ENCODE measurements at places on chromosomes 1 and 21.

GRCh38 chr21:18725653-18726052, 322.1 kb upstream of the TMPRSS15 start:
- DNase-seq: no peak

- DNase-seq: no peak
These were observed 53.0 kb upstream of the ADORA3 start for GRCh38 chr1:111556325-111557037.

GRCh38 chr21:28509031-28509430, 483.6 kb downstream of the LTN1 start:
- no peak for DNase-seq

GRCh38 chr1:214029796-214030195, 42.0 kb downstream of the PROX1 start:
- no peak for DNase-seq

DNA sequence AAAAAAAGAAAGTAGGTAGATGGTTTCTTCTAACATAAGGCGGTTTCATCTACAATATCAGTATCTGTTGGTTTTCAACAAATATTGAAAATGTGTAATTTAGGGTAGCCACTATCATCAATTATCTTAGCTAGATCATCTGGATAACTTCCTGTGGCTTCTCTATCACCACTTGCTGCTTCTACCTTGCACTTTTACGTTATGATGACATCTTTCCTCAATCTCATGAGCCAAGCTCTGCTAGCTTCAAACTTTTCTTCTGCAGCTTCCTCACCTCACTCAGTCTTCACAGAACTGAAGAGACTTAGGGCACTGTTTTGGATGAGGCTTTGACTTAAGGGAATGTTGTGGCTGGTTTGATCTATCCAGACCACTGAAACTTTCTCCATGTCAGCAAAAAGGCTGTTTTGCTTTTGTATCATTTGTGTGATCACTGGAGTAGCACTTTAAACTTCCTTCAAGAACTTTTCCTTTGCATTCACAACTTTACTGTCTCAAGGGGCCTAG, 144.9 kb upstream of the HP1BP3 start:
- DNase-seq: no peak

- DNase-seq: peak; percentile 29
These were observed 10.7 kb downstream of the KCNA10 start for GRCh38 chr1:110508028-110508940.

GRCh38 chr1:99516141-99516540, 129.8 kb upstream of the PALMD start:
- DNase-seq: no peak

DNA sequence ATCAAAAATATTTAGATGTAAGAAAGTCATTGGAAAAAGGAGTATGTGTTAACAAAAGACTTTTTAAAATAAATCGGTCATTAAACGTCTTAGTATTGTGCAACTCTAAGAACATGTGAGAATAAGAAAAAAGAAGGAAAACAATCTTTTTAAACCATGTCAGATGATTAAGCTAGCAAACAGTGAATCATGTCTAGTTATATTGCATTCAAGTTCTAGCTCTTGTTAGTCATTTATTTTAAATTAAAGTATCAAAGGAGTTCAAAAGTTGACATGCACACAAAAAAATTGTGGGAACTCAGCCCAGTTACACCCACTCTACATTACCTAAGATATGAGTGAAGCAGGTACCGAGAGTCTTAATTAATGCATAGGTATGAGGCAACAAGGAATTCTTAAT, 9.8 kb downstream of the FRRS1 start:
- no peak for DNase-seq

GRCh38 chr1:173206816-173207568, at the start of gene TNFSF4:
TNFSF4 (minus strand) TSS chr1:173207331; CDS start chr1:173207176, 155 bp downstream.
- no peak for DNase-seq

DNA sequence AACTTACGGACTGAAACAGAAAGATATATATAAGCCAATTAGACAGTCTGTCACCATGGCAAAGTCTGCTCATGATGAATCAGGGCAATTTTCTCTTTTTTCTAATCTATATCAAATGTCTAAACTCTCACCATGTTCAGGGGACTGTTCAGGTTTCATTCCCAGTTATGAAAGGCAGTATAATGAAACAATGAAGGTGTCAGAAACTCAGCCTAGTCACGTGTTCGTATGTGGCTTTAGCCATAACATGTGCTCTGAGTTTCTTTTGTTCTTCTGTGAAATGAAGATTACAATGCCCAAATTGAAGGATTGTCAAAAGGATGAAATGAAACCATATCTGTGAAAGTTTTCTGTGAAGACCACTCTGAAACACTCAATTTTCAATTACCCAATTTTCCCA, 392.9 kb downstream of the DSCAM start:
- DNase-seq: no peak

- DNase-seq: no peak
These were observed 235.6 kb downstream of the NPHP4 start for GRCh38 chr1:5756434-5757186.

DNA sequence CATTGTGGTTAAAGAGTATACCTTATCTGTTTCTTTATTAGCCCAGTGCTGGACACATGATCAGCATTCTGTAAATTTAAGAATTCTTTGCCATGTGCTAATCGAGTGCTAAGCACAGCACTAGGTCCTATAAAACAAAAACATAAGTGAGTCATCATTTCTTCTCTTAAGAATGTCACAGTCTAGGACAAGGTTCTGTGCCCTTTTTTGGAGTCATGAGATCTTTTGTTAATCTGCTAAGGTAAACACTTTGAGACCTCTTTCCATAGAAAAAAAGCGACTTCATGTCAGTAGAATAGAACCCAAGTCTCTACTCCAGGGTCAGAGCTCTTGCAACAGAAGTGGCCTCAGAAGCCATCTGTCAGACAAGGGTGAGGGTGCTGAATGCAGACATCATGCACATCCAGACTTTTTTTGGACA, 70.0 kb upstream of the NFIA start:
- DNase-seq: no peak

- DNase-seq: no peak
These were observed 30.4 kb upstream of the CNTN2 start for GRCh38 chr1:205012391-205013140.

DNA sequence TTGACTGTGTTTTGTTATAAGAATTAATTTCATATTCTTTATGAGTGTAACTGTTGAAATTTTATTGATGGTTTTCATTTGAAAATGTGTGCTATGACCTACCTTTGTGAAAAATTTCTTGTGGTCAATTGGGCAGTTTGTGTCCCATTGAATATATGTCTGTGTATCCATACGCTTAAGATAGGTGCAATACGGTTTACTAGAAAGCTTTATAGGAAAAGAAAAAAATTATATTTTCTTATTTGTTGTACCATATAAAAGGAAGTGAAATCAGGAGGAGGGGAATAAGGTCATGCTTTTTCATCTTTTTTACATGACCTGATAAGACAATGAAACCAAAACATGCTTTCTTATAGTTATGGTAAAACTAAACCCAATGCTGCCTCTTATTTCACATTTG, 807.7 kb downstream of the USP25 start:
- DNase-seq: no peak

- DNase-seq: no peak
These were observed 59.9 kb downstream of the CYYR1 start for GRCh38 chr21:26513212-26513611.

- DNase-seq: no peak
These were observed 1.5 kb downstream of the PTGFRN start for GRCh38 chr1:116911188-116911553.

- DNase-seq: no peak
These were observed 74.2 kb downstream of the ST3GAL3 start for GRCh38 chr1:43781574-43781973.

GRCh38 chr1:169048043-169048442, 58.4 kb upstream of the ATP1B1 start:
- DNase-seq: no peak

- DNase-seq: no peak
These were observed 42.7 kb upstream of the SLC30A1 start for GRCh38 chr1:211621447-211622198.

GRCh38 chr1:47985018-47985417, 12.2 kb downstream of the TRABD2B start:
- DNase-seq: no peak

GRCh38 chr1:186849826-186850225, 21.1 kb downstream of the PLA2G4A start:
- no peak for DNase-seq

- peak; percentile 39 for DNase-seq
These were observed 26.2 kb upstream of the CAP1 start for GRCh38 chr1:40014253-40014706.

GRCh38 chr21:14869984-14870852, 194.6 kb downstream of the NRIP1 start:
- no peak for DNase-seq

DNA sequence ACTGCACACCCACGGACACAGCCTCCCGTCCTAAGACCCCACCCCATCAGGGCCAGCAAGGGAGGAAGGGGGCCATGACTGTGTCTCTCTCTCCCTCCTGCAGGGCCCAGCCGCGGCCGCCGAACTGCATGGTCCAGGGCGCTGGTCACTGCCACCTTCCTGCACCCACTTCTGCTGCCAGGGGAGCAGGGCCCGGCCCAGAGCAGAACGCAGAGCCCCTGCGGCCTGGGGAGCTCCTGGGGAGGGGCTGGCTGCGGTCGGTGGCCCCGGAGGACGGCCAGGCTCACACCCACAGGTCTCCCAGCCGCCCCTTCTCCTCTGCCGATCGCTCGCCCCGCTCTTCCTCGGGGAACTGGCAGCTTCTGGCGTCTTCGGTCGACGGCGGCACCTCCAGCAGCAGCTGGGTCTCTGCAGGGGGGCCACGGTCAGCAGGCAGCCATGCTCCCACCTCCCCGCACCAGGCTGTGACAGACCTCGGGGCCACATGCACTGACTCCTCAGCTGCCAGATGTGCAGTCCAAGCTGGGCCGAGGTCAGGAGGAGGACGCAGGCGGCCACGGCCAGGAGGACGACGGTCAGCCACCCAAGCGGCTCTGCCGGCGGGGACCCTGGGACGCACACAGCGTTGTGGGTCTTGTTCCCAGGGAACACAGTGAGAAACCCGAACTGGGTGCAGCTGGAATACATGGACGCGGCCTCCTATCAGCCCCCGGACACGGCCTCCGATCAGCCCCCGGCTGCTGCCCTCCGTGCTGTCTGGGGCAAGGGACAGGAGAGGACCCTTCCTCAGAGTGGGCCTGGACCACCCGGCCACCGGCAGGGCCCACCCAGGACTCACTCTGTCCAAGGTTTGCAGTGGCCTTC, 2.6 kb downstream of the TNFRSF18 start:
- peak; percentile 15 for DNase-seq

DNA sequence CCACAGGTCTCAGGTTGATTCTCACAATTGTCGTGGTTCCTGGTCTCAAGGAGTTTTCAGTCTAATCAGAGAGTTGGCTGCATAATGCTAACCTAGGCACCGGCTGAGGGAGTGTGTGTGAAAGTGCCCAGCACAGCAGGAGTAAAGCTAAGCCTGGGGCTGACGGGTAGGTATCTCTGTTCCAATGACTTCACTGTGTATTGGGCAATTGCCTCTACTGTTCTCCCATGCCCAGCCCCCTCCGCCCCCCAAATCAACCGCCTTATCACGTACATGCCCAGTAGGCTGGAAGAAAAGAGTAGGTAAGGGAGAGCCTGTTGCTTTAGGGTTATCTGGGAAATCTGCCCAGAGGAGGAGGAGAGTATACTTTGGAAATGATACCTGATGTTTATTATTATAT, 54.7 kb downstream of the MRPS6 start:
- DNase-seq: no peak

DNA sequence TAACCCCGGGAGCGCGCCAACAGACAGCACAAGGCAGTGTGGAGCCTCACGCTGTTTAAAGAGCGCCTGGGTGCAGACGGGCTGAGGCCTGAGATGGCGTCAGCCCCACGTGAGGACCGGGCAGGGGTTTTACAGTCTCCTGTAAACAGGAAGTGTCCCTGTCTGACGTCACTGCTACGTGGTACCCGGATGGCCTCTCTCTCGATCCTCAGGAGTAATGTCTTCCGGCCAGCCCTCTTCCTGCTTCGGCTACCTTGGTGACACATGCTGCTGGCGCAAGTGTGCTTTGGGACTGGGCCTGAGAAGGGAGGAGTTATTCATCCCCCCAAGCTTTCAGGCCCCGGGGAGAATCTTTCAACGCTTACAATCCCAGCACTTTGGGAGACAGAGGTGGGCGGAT, 41.2 kb downstream of the CNST start:
- no peak for DNase-seq

GRCh38 chr1:39116116-39116607, 88.3 kb upstream of the MACF1 start:
- DNase-seq: no peak

GRCh38 chr1:162412002-162412401, at the start of gene SH2D1B:
SH2D1B (minus strand) TSS chr1:162412136; CDS start chr1:162412016, 120 bp downstream.
- no peak for DNase-seq

- DNase-seq: no peak
These were observed 93.1 kb downstream of the ADCY10 start for GRCh38 chr1:167820684-167821355.

GRCh38 chr1:220283625-220284024, 11.4 kb upstream of the RAB3GAP2 start:
- DNase-seq: no peak

- DNase-seq: no peak
These were observed 25.1 kb upstream of the MROH9 start for GRCh38 chr1:170910273-170910672.

DNA sequence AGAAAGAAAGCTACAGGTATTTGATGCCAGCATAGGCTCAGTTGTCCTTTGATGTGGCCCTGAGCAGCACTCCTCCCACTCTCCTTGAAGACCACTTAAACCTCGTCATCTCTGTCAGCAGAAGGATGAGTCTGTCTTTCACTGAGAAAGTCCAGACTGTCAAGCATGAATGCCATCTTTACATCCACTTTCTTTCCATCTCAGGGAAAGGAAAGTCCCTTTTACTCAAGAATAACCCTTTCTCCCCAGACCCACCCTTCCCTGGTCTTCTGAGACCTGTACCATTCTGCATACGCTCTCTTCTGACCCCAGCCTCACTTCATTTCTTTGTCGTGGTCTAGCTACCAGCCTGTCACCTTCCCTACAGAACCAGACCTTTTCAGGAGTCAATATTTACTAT, 4.0 kb upstream of the ELAPOR1 start:
- no peak for DNase-seq

DNA sequence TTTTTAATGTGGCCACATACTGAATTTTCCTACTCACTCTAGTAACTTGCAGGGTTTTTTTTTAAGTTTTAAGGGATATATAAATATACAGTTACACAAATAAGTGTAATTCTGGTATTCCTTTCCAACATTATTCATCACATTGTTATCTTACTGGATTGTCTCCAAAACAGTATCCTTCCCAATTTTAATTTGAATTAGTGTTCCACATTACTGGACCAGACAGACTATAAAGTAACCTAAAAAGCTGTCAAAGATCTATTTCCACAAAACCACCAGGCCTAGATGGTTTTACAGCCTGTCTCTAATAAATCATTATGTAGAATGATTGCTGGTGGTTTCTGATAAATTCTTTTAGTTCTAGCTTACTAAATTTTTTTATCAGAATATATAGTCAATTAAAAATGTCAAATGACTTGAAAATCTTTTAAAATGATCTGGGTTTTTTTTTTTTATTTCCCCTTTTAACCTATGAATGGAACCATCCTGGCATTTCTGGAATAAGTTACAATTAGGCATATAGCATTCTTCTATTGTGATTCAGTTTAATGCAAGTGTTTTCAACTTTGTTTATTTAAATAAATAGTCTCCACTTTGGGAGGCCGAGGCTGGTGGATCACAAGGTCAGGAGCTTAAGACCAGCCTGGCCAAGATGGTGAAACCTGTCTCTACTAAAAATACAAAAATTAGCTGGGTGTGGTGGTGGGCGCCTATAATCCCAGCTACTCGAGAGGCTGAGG, 59.3 kb downstream of the PACC1 start:
- no peak for DNase-seq

- DNase-seq: no peak
These were observed 216.3 kb downstream of the KIF26B start for GRCh38 chr1:245370905-245371581.
